ENCODE measurements at places on chromosomes 1 and 21.

- no peak for DNase-seq
Observed at GRCh38 chr1:111730706-111731105, 8.5 kb downstream of the INKA2 start.

DNA sequence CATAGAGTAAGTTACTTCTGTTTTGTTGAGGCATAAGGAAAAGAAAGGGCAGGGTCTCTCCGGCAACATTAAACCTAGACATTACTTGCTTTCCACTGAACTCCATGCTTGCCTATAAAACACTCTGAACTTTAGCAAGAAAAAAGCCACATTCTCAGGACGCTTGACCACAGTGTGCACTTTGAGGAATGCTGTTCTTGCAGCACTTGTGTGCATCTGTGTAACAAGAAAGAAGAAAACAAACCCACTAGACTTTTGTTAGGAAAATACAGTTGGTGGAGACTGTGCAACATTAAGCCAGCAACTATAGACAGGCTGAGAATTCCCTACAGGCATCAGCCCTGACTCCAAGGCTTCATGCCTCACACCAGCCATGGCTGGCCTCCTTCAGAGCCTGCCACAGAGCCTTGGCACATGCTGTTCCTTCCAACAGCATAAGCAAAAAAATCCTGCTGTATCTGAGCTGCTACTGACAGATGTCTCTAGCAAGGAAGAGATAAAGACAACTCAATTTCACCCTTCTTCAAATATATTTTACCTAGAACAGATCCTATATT is 5.8 kb downstream of the PDZK1 start:
- DNase-seq: no peak

- no peak for DNase-seq
Observed at GRCh38 chr1:55507578-55507931, 292.4 kb upstream of the USP24 start.

DNA sequence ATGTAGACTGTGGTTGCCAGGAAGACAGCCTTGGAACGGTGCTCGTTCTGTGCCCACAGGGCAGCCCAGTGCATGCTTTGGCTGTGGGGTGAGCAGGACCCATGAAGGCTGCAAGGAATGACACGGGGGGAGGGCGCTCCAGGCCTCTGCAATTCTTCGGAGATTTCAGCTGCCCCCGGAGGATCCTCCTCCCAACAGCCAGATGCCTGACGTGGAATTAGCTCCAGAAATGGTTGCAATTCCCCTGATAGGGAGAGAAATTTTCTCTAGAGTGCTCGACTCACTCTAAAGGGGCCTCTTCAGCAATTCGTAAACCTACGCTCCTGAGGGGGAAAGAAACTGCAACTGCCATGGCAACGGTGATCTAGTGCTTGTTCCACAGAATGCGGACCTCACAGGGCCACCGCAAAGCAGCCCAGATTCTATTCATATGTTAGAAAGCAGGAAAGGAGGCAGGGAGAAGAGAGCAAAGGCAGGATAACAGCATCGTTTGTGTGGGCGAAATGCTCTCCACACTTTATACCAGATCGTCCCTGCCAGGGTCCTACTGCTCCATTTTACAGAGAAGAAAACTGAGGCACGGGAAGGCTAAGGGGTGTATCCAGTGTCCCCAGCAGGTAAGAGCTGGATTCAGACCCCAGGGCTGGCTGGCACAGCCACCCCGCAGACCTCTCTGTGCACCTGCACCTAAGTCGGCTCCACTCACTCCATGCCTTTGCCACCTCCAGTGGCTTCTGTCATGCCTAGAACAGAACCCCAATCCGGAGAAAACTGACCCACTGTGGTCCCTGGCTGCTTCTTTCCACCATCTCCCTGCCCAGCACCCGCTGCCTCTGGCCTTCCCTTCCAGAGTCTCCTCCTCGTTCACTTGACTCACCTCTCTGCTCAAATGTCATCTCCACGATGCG is 11.9 kb upstream of the PDE9A start:
- DNase-seq: no peak

- DNase-seq: no peak
Observed at GRCh38 chr1:2602311-2602835, 15.8 kb downstream of the PRXL2B start.

GRCh38 chr21:44734026-44734745 is 22.8 kb upstream of the TSPEAR start:
- DNase-seq: no peak
